Dermis blood vessel endothelial cell (primary cell): ENCODE measurements at places on chromosomes 12 and 14. TPM values are rescaled to one million over a fixed set of nuclear protein-coding genes. Genes with fewer than 3 reads are reported as not detected.

GRCh38 chr14:106037380-106037779 is 511.0 kb downstream of the TMEM121 start:
- no peak for DNase-seq

Gene PRDM4
- total RNA-seq = 22.3 and 26.1 TPM in 2 replicates

Gene ARHGEF40
- 6.2 and 7.3 TPM in 2 replicates for total RNA-seq

DNA sequence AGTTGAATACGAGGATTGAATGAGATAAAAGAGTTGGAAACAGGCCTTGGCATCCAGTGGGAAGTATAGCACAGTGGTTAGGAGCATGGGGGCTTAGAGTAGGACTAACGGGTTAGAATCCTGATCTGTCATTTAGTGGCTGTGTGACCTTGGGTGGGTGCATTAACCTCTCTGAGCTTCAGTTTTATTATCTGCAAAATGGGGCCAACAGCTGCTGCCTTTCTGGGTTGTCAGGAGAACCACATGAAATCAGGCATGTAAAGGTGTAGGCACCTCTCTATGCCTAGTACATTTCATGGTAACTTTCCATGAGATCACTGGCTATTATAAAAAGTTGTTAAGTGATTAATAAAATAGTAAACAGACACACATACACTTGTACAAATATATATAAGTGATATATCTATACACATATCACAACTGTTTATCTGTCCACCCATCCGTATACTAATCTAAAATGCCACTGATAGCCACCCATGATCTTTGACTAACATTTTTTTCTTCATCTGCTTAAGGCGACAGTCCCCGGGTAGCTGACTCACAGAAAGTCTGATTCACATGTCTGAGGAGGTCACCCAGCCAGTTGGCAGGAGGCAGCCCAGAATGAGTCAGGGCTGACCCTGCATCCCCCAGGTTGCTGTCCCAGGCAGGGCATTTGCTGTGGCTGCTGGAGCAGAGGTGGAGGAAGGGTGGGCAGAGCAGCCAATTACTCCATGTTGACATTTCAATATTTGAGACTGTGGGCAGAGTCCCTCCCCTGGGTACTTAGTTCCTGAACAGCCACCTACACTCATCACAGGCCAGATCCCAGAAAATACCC is 125.6 kb upstream of the NOS1 start:
- peak; percentile 87 for DNase-seq

- DNase-seq = no peak
Observed at GRCh38 chr12:46197883-46198282, 71.0 kb downstream of the SLC38A1 start.

DNA sequence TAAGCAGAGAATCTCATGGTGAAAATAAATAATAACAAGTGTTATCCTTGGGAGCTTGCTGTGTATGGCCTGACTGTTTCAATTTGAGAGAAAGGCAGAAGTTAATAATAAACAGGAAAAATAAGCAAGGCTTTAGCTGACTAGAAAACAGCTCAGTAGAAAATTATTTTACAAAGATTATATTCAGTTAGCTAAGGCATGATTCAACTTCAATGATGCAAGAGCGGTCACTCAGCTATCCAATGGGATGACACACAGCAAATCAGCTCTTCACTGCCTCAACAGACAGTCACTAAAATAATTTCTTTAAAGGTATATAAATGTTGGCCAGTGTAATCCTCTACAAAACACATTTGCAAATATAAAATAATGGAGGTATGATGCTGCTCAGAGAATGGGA is 18.6 kb downstream of the GSTZ1 start:
- DNase-seq = no peak

Gene FGF6
- total RNA-seq = not detected in 2 replicates

Gene CHGA
- under 0.01 and 0.09 TPM in 2 replicates for total RNA-seq

GRCh38 chr12:129902371-129903091 is 1.3 kb downstream of the TMEM132D start:
- no peak for DNase-seq

- no peak for DNase-seq
Observed at GRCh38 chr12:10701843-10702242, 21.3 kb downstream of the YBX3 start.

- DNase-seq = no peak
Observed at GRCh38 chr12:82818271-82819035, 131.7 kb downstream of the TMTC2 start.

DNA sequence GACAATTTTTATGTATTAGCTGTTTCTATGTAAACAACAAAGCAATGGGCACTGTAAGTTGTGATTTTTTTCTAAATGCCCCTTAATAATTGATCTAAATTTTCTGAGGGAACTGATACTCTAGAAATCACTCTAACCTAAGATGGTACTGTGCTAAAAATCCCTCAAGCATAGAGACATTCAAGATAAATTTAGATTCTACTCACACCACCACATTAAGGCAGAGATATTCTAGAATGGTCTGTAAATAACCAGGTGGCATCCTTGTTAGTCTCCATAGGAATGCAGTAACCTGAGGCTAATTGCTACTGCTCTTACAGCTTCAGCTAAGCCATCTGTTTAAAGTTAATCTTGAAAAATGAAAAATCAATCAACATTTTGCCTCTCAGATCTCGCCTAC is 87.3 kb downstream of the SLC41A2 start:
- no peak for DNase-seq

DNA sequence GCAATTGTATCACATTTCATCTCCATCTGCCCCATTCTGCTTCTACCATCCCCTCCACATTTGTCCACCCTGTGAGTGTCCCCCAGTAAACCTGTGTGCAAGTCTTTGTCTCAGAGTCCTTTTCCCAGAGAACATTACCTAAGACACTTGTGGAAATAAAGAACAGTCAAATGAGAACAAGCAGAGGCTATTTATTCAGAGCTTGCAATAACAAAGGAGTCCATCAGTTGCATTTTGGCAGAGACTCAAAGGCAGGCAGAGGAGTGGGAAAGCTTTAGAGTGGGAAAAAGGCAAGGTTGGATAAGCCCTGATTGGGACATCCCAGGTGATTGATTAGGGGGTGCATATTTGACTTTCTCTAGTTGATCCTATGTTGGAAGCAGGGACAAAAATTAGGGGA is 18.2 kb upstream of the PPFIBP1 start:
- DNase-seq = no peak

Gene EML5
- under 0.01 and 0.19 TPM in 2 replicates for total RNA-seq

- no peak for DNase-seq
Observed at GRCh38 chr12:71605039-71605438, 58.6 kb downstream of the ZFC3H1 start.

DNA sequence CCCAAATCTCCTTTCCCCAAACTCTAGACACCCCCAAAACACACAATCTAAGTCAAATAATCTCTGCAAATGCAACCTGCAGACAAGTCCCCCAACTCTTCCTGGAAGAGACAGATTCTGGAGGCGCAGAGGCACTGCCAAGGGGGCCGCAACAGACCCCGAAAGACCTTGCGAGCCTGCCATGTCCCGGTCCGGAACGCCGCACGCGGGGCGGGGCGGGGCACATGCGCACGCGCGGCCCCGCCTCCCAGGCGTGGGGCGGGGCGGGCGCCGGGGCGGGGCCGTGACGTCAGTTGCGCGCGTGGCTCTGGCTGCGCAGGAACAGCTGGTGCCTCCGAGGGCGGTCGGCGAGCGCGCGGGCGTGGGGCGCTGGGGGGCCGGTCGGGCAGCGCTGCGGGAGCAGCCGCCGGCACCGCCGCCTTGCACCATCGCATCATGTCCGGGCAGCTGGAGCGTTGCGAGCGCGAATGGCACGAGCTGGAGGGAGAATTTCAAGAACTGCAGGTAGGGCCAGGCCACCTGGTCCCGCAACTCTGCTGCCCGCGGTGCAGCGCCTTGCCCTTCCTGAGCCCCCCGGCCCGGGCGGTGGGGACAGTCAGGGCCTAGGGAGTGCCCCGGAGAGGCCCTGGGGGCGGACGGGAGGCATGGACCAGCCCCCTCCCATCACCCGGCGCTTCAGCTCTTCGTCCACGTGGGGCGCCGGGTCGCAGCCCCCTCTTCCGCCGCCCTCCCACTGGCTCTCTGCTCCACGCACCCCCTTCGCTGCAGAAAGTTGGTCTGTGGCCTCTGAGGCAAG is at the start of gene TMEM120B:
TMEM120B (plus strand) TSS at position 292 of the 796 bp plus-strand sequence; CDS start at position 436, 144 bp downstream.
- DNase-seq = peak; percentile 83

- DNase-seq = peak; percentile 87
Observed at GRCh38 chr12:93130366-93131054, 201.4 kb upstream of the EEA1 start.

DNA sequence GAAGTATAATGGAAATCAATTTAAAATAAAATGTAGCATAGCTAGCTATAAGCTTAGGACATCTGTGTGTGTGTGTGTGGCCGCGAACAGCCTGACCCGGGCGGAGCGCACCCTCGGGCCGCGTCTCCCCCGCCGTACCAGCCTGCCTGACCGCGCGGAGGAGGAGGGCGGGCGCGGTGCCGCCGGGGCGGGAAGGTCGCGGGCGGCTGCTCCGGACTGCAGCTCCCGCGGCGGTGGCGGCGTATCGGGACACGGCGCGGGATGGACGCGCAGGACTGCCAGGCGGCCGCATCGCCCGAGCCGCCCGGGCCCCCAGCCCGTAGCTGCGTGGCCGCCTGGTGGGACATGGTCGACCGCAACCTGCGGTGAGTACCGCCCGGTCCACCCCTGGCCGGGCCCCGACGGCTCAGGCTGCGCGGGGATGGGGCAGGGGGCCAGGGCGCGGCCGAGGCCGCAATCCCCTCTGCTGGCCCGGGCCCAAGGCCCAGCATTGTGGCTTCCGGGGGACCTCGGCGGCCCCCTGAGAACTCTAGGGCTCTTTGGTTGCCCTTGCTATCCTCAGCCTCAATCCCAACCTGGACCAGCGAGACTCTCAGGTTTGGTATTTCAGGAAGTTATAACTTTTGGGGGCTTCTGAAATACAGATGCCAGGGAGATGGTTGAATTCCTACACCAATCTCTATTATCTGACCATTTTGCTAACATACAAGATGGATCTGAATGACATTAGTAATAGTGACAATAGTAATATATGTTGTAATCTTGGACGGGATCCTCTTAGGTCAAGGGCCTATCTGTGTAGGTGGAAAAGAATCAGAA is at the start of gene ABHD12B:
ABHD12B (plus strand) TSS at position 140 of the 819 bp plus-strand sequence; CDS start at position 262, 122 bp downstream.
- peak; percentile 19 for DNase-seq

GRCh38 chr14:93859957-93860356 is 67.2 kb upstream of the FAM181A start:
- no peak for DNase-seq

- DNase-seq = no peak
Observed at GRCh38 chr12:38547586-38547985, 231.0 kb downstream of the ALG10B start.

GRCh38 chr12:105357162-105357691 is 26.7 kb downstream of the C12orf75 start:
- DNase-seq = no peak
